ENCODE measurements at places on chromosomes 7 and 10. TPM values are rescaled to one million over a fixed set of nuclear protein-coding genes. Genes with fewer than 3 reads are reported as not detected.

SFRP5 gene
- 2.7 TPM for total RNA-seq

ANKRD61 gene
- not detected for total RNA-seq

DNA sequence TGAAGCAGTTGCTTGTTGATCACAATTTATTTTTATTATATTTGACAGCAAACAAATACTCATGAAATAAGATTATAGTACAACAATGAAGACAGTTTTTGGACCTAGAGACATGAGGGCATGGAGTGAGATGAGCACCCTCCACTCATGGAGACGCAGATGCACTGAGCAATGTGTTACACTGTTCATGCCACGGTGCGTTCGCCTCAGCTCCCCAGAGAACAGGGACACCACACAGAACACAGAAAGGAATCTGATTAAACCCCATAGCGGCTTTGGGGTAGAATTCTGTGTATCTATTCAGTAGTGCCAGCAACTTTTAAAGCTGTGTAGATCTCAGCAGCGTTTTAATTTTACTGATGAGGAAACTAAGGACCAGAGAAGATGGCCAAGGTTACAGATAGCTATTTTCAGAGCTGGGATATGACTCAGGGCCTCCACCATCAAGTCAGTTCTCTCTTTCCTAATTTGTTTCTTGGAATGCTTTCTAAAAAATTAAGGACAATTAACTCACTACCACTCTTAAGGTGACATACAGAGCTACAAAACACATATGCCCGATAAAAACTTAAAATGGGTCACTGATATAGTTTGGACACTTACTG is 33.6 kb downstream of the FAM25A start:
- no peak for DNase-seq
- H3K27ac ChIP-seq: no peak overlapping the region
- no peak overlapping the region for H3K4me3 ChIP-seq

ANXA8L1 gene
- total RNA-seq: 321 TPM

DNA sequence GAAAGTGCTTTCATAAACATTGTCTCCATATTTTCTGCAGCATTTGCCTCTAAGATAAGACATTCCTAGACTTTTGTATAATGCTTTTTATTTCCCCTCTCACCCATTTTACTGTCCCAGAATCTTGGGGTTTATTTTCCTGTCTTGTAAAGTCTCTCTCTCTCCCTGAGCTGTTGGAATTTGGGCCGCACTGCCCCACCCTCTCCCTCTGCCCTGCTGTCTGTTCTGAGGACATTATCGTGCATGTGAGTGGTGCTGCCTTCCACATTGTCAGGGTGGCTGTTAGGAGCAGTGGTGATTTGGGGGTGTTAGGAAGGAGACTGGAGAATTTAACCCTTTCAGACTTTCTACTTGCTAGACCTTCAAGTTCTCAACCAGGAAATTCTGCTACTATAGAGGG is 16.7 kb downstream of the LRMDA start:
- H3K27me3 ChIP-seq: no peaks in the 10 kb centered on the region
- no peak overlapping the region for H3K27ac ChIP-seq
- no peak overlapping the region for H3K4me3 ChIP-seq
- no peak for DNase-seq

DNA sequence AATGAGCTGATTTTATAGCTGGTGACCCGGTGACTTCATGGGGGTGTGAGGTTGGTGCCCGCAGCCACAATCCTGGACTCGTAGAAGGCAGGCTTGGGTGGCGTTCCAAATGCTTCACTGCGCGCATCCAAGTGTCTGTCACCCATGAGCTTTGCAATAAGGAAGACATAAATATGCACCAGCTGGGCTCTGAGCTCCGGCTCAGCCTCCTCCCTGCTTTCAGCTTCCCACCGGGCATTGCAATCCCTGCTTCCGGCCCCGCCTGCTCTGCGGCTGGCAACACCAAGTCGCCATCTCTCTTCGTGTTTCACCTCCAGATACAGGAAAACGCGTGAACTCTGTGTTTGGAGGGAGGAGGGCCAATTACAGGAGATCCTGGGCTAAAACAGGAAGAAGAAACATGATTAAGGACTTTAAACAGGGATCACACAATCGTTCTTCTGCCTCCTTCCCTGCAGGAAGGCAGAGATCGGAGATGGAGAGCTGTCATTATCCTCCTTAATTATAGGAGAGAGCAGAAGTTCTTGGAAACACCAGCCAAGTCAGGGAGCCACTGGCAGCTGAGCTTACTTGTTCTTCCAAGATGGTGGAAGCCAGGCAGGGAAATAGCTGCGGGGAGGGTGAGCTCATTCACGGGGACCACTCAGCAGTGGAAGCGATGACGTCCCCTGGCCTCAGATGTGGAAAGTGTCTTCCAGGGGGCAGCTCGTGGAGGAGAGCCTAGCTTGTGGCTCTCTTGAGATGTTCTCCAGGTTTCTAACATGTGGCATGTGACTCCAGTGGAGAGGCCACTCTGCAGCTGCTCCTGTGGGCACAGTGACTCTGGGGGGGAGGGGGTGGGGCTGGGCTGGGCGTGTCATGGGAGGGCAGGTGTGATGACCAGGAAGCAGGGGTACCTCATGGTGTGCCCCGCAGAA is 134.9 kb downstream of the CAMK1D start:
- H3K27ac ChIP-seq: peak overlapping the region; percentile 50
- DNase-seq: no peak
- H3K4me3 ChIP-seq: no peak overlapping the region
- no peaks in the 10 kb centered on the region for H3K4me1 ChIP-seq

- no peak for DNase-seq
- H3K4me1 ChIP-seq: no peaks in the 10 kb centered on the region
- H3K27me3 ChIP-seq: no peaks in the 10 kb centered on the region
Observed at GRCh38 chr7:69844264-69844868, 246.1 kb downstream of the AUTS2 start.

MRLN gene
- not detected for total RNA-seq

DNA sequence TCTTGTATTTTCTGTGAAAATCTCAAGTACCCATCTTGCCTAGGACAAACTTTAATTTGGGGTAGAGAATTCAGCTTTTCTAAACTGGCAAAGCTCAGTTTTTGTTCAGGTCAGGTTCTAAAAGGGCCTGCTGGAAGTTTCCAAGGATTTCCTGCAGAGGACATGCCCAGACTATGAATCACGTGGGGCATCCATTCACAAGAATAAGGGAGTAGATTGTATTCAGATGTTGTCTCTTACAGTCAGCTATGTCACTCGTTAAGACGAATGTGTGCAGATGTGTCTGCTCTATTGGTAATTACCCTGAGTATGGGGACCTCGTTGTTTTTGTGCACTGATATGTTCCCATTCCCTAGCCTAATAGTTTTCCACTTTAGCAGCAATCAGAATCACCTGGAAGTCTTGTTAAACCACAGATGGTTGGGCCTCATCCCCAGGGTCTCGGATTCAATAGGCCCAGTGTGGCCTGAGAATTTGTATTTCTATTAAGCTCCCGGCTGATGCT is 81.0 kb upstream of the ITPRID1 start:
- no peak for DNase-seq
- no peak overlapping the region for H3K27ac ChIP-seq
- H3K27me3 ChIP-seq: no peaks in the 10 kb centered on the region
- H3K4me3 ChIP-seq: no peak overlapping the region

DNA sequence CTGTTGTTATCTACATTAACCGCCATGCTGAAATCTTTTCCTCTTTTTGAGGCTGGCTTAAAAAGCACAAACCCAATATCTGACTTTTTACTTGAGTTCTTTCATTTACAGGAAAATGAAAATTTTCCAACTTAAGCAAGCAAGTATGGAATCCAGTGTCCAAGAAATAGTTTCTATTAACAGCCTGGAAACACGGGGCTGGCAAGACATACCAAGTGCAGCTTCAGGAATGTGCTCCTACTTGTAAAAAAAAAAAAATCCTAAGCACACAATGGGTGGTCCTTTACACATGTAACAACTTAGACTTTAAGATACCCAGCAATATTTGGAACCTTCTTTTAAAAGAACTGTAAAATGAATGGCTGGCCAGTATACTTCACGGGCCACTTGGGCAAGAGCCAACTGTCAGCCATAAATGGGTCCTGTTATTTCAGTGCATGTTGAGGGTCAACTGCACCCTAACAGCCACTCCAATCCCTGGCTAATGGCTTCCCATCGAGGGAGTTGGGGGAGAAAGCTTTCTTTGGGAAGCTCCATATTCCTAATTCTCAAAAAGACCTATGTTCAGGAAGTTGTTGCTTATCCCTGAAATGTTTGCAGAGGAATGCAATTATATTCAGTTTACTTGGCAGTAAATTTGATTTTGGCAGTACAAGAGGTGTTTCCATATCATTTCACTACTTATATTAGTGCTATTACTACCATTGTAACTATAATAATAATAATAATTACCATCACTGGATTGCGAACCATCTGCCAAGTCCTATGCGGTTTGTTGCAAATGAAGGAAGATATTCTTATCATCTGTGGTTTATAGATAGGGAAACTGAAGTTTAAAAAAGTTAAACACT is 236.4 kb upstream of the TMEM72 start:
- no peaks in the 10 kb centered on the region for H3K36me3 ChIP-seq
- no peak overlapping the region for H3K4me3 ChIP-seq
- no peaks in the 10 kb centered on the region for H3K4me1 ChIP-seq
- no peak for DNase-seq
- H3K27me3 ChIP-seq: no peaks in the 10 kb centered on the region

NOS3 gene
- total RNA-seq: 1.8 TPM

CH25H gene
- 6.4 TPM for total RNA-seq
